ENCODE measurements at places on chromosomes 5 and 9. TPM values are rescaled to one million over a fixed set of nuclear protein-coding genes. Genes with fewer than 3 reads are reported as not detected.

DNA sequence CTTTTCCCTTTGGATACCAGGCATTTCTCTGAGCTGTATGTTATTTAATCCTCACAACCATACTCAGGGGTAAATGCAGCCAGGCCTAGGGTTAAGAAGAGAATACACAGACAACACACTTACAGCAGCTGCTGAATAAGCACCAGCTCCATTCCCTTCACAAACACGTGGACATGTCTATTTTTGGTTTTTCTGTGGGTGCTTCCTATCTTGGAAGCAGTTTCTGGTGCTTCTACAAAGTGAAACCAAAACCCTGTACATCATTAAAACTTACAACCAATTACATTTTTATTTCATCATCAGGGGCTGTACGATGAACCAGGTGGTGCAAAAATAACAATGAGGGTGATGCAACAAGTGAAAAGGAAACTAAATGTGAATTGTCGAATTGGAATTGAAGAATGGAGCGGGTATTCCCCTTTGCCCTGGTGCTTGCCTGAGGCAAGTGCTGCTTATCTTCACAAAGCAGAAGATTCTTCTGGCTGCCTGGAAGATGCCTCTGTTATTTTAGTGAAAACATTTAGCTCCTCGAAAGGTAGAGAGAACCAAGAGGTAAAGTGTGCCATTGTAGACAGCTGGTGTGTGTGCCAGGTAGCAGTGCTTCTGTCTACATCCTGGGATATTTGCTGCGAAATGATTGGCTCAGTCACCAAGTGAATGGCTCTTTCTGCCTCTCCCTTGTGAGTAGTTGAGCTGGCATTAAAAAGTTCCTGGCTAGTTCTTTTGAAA, 18.6 kb upstream of the IFNB1 start:
- DNase-seq = peak; percentile 58

DNA sequence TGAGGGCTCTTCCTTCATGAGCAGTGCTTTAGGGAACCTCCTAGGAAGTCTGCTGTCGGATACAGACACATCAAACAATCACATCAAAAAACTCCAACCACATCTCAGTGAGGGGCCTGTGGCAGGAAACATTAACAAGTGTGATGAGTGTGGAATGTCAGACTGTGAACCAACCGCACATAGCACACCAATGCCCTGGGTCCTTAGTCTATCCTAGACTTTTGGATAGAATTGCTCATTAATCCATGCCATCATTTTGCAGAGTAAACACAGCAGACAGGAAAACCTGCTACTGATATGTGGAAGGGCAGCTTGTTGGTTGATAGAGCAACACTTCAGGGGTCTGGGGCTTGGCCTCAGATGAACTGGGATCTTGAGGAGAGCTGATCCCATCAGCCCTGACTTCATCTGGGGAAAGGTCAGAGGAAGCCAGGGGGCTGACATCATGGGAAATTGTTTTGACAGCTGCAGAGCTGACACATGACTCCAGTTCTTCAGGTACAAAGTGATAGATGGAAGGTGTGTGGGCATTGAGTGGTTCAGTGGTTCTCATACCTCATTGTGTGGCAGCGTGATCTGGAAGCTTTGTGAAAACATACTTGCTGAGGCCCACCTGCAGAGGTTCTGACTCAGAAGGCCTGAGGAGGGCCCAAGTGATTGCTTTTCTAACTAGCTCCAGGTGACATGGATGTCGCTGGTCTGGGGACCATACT, 193.3 kb downstream of the DIRAS2 start:
- DNase-seq = no peak

GRCh38 chr9:116262448-116262847, 108.9 kb downstream of the PAPPA start:
- no peak for DNase-seq

GRCh38 chr9:33453286-33453860, 6.0 kb upstream of the AQP3 start:
- no peak for DNase-seq

The C9orf50 gene
- not detected for total RNA-seq

All from GM23248 (cell line).